ENCODE measurements at places on chromosomes 13 and 19.

DNA sequence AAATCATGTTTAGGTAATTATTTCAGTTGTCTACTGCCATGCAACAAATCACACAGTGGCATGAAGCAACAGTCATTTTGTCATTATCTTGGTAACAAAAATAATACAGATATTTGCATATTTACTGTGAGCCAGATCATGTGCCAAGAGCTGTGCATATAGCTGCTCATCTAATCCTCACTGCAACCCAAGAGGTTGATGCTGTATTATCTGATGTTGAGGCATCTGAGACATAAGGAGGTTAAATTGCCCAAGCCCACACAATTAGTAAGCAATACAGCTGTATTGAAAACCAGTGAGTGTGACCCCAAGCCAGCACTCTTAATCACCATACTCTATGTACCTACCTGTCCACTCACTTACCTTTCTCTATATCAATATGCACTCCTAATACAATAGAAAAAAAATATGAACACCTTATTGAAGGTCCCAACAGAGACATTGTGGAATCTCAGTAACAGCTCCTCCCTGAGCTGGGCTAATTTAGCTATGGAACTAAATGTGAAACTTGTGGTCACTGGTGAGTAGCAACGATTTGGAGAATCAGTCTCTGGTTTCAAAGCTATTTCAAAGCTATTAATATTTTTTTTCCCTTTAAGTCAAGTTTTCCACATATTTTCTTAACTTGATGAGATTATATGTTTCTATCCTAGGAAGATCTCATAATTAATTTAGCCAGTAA lies 185.2 kb downstream of the KLF12 start:
- no peak for DNase-seq

- no peak for DNase-seq
Observed at GRCh38 chr13:29589234-29589633, 6.3 kb downstream of the SLC7A1 start.

DNA sequence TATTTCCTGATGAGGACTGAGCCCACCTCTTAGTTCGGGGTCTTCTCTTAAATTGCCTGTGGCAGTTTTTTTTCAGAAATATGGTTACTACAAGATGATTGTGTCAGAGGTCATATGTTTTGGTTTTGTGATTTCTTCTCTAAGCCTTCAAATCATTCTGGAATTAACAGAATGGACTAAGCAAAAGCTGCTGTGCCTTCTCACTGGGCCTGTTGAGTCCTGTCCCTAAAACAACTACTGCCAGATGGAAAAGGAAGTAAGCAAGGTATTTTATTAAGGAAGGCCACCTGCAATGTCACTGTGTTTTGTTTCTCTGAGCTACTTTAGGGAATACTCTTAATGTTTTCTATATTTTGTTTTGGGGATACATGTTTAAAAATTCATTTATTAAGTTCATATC lies 470.8 kb downstream of the PCDH20 start:
- DNase-seq, result no peak

- no peak for DNase-seq
Observed at GRCh38 chr13:74975111-74975510, 506.9 kb downstream of the TBC1D4 start.

DNA sequence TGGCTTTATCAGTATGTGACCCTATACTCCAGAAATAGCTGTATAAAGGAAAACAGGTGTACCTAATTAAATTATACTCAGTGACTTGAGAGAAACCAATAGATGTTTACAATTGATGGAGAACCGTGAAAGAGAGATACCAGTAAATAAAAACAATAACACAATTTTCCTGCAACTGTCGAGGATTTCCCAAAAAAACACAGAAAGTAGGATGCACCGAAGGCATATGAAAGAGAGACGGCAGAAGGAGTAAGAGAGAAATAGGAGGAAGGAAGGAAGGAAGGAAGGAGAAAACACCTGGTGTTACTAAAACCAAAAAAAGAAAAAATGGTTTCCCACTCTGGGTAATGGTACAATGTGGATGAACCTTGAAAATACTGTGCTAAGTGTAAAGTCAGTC lies 6.8 kb upstream of the ZNF229 start:
- DNase-seq, result no peak

- no peak for DNase-seq
Observed at GRCh38 chr13:94620286-94620896, 18.7 kb downstream of the GPR180 start.

GRCh38 chr19:42683917-42684513 lies 56.3 kb downstream of the PSG3 start:
- no peak for DNase-seq

DNA sequence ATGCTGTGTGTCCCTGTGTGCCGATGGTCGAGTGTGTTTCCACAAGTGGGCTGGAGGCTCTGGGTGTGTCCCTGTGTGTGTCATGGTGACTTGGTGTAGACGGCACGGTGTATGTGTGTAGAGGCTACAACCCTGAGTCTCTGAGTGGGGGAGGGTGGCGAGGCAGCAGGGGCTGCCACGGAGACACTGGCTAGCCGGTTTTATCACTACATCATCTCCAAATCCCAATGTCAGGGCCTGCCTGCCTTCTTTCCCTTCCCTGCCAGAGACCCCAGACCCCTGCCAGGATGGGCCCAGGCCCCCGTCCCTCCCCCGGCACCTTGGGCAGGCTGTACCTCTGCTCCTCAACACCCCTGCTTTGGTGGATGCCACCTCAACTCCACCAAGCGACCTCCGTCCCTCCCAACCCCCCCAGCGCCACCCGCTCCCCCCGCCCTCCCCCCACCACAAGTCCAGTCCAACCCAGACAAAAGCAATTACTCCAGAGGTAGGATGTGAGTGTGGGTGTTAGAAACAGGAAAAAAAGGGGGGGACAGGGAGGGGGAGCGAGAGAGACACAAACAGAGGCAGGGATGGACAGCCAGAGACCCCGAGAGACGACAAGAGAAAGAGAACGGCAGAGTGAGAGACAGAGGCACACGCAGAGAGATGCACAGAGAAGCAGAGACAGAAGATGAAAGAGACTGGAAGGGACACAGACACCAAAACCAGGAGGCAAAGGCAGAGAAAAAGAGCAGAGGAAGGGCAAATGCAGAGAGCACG lies 21.6 kb upstream of the POU2F2 start:
- no peak for DNase-seq

GRCh38 chr19:20039203-20039723 lies at the start of gene ZNF682:
Gene ZNF682 (minus strand): TSS chr19:20039505. CDS start chr19:20039345, 160 bp downstream.
- peak; percentile 95 for DNase-seq

DNA sequence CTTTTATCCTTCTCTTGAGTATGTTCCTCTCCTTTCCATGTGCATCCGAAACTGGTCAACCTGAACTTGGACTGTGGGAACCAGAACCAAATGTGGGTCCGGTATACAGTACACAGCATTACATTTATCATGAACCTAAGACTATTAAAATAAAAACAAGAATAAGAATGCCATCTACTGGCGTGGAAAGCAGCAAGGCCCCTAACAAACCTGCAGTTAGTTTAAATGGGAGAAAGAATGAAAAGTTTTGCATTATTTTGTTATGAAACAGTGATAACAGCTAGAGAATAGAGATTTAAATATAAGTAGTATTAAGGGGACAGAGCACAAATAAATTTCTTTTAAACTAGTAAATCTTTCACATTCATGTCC lies 159.5 kb downstream of the RBM26 start:
- no peak for DNase-seq

DNA sequence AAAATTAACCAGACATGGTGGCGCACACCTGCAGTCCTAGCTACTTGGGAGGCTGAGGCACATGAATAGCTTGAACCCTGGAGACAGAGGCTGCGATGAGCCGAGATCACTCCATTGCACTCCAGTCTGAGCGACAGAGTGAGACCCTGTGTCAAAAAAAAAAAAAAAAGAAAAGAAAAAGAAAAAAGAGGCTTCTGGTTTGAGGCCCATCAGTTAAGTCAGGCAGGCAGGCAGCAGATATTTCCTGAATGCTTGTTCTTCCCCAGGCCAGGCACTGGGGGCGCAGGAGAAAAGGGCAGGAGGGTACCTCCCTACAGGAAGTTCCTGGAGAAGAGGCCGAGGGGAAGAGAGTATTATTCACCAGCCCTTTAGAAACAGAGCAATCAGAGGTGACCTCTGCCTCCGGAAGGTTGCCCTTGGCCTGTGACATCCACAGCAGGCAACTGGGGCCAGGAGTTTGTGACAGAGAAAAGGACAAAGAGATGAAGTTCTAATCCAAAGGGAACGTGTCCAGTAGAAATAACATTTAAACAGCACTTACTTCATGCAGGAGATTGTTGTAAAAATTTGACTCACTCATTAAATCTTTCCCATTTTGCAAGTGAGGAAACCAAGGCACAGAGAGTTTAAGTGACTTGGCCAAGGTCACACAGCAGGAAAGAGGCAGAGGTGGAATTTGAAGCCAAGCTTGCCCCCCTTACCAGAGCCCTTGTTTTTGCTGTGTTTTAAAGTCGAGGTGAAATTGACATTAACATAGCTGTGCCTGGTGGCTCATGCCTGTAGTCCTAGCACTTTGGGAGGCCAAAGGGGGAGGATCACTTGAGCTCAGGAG lies 4.3 kb upstream of the RLN3 start:
- no peak for DNase-seq

- DNase-seq, result no peak
Observed at GRCh38 chr19:31110336-31110735, 238.9 kb downstream of the TSHZ3 start.

- DNase-seq, result no peak
Observed at GRCh38 chr19:45175515-45176345, 2.3 kb downstream of the TRAPPC6A start.

DNA sequence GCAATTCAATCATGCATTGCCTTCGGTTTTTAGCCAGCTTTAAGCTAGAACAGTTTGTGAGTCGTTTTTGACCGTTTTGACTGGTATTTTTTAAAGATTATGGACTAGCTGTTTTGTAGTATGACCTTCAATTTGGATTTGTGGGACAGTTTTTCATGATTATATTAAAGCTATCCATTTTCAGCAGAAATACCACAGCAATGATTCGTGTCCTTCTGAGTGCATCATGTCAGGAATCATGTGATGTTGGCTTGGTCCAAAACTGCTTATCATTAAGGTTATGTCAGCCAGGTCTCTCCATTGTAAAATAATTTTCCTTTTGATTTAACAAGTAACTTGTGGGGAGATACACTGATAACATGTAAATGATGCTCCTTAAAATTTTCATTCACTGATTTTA lies 229.0 kb downstream of the POSTN start:
- DNase-seq, result no peak

GRCh38 chr13:25882466-25883357 lies 169.1 kb downstream of the SHISA2 start:
- no peak for DNase-seq

GRCh38 chr19:52095172-52096014 lies at the start of gene ZNF841:
Gene ZNF841 (minus strand): TSS chr19:52095765. CDS start chr19:52084801, 10,964 bp downstream.
- DNase-seq, result peak; percentile 91

DNA sequence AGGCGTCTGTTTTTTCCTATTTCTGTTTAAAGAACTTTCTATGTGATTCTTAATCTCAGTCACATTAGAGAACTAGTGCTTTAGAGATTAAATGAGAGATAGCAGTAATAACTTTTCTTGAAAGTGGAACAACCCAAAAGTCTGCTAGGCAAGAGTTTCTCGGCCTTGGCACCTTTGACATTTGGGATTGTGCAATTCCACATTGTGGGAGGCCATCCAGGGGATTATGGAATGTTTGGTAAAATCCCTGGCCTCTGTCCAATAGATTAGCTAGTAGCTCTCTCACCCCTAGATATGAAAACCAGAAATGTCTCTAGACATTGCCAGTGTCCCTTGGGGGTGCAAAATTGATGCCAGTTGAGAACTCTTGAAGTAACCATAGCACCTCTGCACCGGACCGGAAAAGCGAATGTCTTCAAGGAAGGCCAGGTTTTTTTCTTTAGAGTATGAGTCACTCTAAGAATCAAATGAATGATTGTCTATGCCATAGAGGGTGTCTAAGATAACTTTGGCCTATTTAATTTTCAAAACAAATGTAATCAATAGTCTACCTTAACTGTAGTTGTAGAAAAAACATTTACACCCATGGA lies 45.0 kb upstream of the IL17D start:
- no peak for DNase-seq

GRCh38 chr19:40466219-40466984 lies 399 bp upstream of the SPTBN4 start:
- peak; percentile 57 for DNase-seq

- no peak for DNase-seq
Observed at GRCh38 chr13:35630551-35631275, 154.2 kb upstream of the MAB21L1 start.

GRCh38 chr13:50629966-50630365 lies 213.5 kb downstream of the DLEU7 start:
- no peak for DNase-seq

GRCh38 chr19:47226426-47227351 lies 4.3 kb downstream of the BBC3 start:
- DNase-seq, result no peak

DNA sequence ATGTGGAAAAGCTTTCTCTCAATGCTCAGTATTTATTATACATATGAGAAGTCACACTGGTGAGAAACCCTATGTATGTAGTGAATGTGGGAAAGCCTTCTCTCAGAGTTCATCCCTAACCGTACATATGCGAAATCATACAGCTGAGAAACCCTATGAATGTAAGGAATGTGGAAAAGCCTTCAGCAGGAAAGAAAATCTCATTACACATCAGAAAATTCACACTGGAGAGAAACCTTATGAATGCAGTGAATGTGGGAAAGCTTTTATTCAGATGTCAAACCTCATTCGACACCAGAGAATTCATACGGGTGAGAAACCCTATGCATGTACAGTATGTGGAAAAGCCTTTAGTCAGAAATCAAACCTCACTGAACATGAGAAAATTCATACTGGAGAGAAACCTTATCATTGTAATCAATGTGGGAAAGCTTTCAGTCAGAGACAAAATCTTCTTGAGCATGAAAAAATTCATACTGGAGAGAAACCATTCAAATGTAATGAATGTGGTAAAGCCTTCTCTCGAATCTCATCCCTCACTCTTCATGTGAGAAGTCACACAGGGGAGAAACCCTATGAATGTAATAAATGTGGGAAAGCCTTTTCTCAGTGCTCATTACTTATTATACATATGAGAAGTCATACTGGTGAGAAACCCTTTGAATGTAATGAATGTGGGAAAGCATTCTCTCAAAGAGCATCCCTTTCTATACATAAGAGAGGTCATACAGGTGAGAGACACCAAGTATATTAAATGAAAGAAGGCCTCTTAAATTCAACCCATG lies 34.4 kb downstream of the ZNF568 start:
- no peak for DNase-seq

- peak; percentile 93 for DNase-seq
Observed at GRCh38 chr19:1211494-1212234, 6.1 kb downstream of the STK11 start.

DNA sequence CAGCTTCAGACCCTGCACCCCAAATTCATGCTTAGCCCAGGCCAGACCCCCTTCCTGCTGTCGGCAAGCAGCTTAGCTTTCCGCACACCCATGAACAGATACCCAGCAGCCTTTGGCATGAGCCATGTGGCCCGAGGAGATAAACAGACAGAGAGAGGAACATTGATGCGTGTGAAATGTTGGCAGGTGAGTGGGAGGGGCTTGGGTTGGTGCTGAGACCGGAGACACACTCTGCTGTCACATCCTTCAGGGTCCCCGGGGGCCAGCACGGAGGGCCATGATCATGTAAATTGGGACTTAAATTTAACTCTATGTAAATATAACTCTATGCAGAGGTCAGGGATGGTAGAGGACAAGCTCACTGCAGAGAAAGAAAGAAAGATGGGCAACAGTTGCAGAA lies 1.5 kb downstream of the CD22 start:
- DNase-seq, result no peak

- no peak for DNase-seq
Observed at GRCh38 chr13:107422421-107422820, 792.9 kb downstream of the LIG4 start.

GRCh38 chr13:46720189-46720588 lies 76.8 kb downstream of the ESD start:
- no peak for DNase-seq
